ENCODE measurements at places on chromosomes 4 and X.

GRCh38 chr4:83153417-83153816, 38.9 kb upstream of the PLAC8 start:
- no peak for DNase-seq

DNA sequence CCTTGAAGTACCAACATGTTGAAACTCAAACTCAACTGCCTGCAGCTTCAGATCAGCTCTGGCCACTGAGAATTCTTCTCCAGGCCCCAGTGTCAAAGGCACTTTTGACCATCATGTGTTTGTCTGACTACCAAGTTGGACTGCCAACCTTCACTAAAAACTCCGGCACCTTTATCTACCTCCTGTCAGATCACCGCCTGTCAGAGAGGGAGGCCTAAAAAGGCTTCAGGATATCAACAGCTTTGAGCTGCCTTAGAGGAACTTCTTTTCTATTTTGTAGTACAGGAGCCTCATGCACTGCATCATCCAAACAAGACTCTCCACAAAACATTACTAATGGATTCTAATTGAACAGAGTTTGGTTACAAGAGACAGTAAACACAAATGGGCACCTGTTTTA, 2.8 kb downstream of the ACSL1 start:
- no peak for DNase-seq

DNA sequence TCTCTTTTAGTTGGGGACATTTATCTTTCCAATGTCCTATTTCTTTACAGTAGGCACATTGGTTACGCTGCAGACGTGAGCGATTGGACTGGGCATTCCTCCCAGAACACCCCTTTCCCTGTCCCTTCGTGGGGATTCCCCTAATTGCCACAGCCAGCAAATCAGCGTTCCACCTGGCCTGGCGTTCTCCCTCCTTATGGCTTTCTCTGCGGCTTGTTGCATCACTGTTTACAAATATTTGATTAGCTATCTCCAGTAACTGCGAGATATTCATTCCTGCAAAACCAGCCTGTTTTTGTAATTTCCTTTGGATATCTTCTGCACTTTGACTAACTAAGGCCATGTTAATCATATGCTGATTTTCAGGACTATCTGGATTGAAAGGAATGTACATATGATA, 202.5 kb upstream of the KLF8 start:
- no peak for DNase-seq

DNA sequence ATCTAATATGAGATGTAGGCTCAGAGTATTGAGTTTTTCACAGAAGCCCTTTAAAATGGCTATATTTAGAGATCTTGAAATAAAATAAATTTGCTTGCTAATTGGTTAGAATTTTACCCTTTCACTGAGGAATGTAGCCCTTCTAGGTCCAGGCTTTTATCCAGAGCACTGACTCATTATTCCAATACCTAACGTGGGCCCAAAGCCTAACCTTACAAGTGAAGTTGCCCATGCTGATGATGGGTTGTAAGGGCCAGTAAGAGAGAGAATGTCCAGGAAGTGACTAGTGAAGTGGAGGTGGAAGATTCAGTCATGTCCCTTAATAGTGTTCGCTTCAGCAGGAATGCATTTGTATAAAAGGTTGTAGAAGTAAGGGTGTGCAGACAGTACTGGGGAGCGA, 155.9 kb downstream of the STIM2 start:
- DNase-seq, result no peak

DNA sequence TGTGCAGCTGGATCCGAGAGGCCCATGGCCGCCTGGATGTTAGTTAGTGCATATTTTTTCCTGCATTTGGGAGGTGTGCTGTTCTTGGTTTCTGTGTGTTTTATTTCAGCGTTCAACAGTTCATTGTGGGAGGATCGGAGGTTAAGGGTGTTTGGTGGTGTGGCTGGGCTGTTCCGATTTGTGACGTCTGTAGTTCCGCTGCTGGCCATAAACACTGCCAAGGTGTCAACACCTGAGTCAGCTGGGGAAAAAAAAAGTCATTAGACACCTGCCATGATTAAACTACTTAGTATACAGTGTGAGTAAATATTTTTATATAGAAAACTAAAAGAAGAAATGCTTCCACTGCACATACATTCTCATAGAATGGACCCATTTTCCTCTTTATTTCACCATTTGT, 200.2 kb downstream of the APBB2 start:
- DNase-seq, result no peak

Data from activated CD8-positive, alpha-beta memory T cell treated with anti-CD3 and anti-CD28 coated beads for 24 hours (primary cell).